ENCODE measurements at places on chromosomes 3 and 15.

DNA sequence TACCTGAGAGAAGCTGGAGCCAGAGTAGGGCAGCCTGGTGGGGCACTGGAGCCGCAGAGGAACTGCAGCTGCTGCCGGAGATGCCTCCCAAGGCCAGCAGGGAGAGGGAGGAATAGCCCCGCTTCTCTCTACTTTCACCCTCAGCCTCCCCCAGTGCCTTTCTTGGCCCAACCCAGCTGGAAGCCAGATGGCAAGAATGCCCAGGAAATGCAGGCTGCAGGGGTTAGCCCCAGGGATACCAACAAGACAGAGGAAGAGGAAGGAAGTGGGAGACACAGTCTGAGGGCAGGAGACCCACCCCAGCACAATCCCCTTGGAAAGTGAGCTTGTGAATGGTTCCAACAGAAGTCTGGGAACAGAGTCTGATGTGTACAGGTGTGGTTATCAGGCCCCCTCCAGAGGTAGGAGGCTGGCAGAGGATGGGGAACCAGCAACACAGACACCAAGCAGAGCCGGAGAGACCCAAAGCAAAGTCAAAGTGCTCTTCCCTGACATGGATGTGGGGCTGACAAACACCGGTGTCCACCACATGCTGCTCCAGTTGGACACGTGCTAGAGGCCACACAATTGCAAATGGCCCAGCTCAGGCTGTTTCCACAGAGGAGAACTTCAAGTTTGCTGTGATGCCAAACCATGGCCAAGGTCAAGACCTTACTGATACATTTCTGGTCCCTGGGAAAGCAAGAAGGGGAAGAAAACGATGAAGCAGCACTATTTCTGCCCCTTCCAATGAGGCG lies 418.8 kb upstream of the PROK2 start:
- DNase-seq: no peak

DNA sequence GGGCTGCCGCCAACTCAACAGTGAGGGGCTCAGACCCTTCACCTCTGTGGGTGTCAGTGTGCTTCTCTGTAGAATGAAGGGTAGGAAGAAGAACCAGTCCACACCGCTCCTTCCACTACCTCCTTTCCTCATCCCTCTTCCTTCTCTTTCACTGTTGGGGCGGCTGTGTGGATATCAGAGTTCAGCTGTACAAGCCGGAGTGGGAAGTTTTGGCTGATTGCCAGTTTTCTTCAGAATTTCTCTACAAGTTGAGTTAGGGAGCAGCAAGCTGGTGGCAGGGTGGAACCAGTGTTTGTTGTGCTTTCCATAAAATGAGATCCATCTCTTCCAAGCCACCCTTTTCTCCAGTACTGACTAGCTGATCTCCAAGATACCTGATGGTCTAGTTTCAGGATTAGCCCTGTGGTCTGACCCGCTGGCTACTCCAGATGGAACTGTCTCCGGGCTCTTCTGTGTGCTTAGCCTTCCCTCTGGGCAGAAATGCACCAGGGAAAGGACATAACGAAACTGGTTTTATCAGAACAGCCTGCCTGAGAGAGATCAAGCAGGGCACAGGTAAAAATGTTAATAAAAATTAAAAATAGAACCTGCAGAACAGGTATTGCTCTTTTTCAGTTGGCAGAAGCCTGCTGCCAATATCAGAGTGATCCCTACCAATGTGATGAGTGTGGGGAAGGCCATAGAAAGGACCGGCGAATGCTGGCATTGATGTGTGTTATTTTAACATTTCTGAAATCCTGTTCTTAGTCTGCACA lies 169.9 kb upstream of the TSC22D2 start:
- no peak for DNase-seq

DNA sequence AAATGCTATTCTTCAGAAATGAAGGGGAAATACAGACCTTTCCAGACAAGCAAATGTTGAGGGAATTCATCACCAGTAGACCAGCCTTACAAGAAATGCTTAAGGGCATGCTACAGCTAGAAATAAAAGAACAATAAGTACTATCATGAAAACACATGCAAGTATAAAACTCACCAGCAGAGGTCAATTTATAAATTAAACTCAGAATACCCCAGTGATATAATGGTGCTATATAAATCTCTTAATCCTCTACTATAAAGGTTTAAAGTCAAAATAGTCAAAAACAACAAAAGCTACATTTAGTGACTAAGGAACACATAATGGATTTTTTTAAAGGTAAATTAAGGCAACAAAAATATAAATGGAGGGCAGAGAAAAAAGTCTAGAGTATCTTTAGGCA lies 142.5 kb downstream of the CPNE4 start:
- no peak for DNase-seq

- DNase-seq: no peak
Observed at GRCh38 chr3:13233487-13234485, 160.6 kb upstream of the IQSEC1 start.

GRCh38 chr3:126266291-126266840 lies 86.0 kb upstream of the ALDH1L1 start:
- no peak for DNase-seq

DNA sequence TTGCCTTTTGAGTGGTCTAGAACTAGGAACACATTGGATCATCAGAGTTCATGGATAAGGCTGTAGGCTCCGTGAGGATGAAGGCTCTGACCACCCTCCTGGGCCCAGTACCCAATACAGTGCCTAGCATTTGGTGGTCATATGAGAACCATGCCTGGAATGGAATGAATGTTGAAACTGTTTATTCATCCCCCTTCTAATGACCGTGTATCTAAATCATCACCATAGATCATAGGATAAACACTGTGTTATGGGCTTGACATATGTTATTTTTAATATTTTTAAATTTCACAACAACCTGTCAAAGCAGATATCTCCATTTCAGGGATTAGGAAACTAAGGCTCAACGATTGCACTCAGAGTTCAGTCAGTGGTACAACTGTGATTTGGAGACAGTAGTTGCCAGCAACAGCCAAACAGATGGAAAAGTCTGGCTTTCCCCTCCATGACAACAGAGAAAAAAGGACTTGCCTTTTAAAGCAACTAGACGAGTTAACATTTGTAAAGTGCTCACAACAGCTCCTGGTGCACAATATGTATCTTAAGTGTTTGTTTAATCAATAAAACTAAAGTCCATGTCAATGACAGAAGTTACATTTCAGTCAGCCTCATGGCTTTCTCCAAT lies 89.6 kb downstream of the TMEM266 start:
- no peak for DNase-seq

DNA sequence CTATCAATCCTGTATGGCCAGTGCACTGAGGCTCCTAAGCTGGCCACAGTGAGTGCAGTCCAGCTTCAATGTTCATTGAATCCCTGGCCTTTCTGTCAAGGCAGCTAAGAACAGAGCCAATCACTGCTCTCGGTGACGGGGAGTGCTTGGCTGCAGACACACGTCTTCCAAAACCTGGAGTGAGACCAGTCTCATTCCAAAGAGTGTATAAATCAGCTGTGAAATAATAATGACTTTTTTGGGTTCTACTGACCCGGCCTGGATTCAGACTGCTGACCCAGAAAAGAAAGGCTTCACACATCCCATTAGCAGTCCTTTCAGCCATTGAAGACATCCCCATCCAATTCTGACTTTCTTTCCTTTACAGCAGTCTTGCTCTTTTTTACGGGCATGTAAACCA lies 665.5 kb downstream of the GBE1 start:
- no peak for DNase-seq

- DNase-seq: no peak
Observed at GRCh38 chr15:55507567-55507966, 467 bp downstream of the DNAAF4 start.

GRCh38 chr3:175818811-175819464 lies 959.8 kb downstream of the NAALADL2 start:
- peak; percentile 1 for DNase-seq

- DNase-seq: peak; percentile 18
Observed at GRCh38 chr3:158451405-158452055, 119.5 kb upstream of the MLF1 start.

GRCh38 chr3:30341851-30342250 lies 264.6 kb upstream of the TGFBR2 start:
- DNase-seq: no peak

GRCh38 chr3:57752307-57752706 lies 3.8 kb upstream of the SLMAP start:
- no peak for DNase-seq

GRCh38 chr3:102887431-102887830 lies 452.6 kb downstream of the ZPLD1 start:
- DNase-seq: no peak

DNA sequence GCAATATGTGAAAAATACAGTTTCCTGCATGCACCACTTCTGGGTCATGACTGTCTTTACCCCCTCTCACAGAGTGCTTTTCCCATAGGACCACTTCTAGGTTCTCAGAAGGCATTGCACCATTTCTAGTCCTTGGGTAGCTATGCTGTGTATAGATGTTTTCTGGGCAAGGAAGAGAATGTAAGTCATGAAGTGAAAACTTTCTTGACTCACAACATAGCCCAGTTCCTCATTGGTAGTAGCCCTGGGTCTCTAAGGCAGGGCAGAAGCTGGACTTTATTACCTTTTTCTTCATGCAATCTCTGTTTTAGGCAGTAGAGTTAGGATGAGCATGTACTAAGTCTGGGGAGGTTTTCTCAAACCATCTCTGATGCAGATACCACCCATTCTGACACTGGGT lies 203.1 kb downstream of the EPHB1 start:
- no peak for DNase-seq

DNA sequence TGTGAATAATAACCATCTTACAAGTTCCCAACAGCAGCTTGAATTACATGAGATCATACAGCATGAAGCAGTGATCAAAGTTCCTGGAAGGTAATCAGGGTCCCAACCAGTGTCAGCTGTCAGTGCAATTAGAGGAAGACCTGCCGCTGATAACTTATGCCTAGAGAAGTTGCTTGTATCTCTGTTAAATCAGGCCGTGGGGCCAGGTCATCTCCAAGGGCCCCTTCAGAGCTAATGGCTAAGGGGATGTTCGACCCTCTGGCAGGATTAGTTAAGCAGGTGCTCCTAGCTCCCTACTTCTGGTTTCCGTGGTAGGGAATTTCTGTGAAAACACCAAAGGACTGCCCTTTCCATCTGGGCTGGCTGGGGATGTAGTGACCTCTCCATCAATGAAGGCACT lies 251.0 kb downstream of the FAM43A start:
- DNase-seq: no peak

DNA sequence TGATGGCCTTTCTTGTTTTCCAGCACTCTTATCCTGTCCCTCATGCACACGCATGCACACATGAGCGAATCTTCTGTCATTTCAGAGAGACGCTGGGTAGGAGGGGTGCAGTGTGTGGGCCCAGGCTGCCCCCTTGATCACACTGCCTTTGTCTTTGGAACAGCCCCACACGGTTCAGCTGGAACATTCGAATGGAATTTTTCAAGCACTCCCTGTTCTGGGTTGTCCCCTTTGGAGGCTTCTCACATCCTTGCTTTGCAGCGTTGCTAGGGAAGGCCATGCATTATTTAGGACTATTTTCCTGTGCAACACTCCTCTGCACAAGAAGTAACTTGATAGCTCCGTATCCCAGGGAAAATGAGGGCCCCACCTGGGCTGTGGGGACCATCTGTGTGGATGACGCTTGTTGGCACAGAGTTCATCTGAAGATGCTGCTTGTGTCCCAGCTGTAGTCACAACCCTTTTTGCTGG lies 78.4 kb downstream of the SPSB4 start:
- DNase-seq: no peak

DNA sequence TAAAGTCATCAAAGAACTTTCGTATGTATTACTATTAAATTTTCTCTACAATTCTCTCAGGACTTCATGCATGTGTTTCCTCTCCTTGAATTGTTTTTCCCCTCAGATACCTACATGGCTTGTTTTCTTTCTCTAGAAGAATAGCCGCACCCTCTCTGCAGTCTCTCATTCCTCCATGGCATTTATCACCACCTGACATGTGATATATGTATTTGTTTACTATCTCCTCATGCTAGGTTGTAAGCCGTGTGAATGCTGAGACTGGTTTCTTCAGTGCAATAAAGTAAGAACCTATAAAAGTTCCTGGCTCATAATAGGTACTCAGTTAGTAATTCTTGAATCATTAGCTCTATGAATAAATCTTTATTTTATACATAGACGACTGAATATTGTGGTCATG lies 149.2 kb downstream of the CNTN4 start:
- no peak for DNase-seq

DNA sequence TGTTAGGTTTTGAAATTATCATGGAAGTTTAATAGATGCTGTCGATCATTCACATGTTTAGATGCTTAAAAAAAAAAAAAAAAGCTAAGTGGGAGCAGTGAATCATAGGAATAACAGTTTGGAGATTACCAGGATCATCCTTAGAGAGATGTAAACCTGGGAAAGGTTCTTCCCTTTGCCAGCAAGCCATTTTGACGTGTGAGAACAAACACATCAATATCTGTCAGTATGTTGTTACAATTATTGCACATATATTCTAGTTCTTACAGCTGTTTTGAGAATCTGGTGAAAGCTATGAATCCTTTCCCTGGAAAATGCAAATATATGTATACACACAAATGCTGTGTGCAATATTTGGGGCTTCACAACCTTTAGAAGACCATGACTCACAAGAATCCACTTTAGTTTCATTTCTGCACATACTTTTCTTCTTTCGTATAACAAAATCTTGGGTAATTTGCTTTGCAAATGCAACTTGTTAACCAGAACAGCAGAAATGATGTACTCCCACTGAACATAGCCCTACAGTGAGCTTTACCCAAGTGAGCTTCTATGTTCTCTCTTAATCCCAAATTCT lies 12.0 kb downstream of the NFKBIZ start:
- no peak for DNase-seq

DNA sequence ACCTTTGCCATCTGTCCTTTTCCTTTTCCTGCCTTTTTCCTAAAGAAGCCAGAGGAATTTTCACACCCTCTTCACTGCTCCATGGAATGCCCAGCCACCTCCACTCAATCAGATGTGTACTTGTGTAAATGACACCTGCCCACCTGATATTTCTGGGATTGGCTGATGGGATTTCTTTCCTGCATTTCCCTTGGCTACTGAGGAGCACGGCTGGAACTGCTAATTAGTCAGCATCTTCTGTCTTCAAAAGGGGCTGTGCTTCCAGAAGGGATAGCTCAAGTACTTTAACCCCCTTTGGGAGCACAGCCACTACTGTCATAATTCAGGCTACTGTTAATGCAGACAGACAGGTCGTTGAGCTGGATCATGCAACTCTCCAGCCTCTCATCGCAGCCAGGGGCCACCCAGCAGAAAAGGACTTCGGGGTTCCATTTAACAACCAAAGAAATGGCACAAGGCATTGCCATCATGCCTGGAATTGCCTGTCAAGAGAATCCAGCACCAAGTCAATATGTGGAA lies 38.6 kb downstream of the MGLL start:
- no peak for DNase-seq

DNA sequence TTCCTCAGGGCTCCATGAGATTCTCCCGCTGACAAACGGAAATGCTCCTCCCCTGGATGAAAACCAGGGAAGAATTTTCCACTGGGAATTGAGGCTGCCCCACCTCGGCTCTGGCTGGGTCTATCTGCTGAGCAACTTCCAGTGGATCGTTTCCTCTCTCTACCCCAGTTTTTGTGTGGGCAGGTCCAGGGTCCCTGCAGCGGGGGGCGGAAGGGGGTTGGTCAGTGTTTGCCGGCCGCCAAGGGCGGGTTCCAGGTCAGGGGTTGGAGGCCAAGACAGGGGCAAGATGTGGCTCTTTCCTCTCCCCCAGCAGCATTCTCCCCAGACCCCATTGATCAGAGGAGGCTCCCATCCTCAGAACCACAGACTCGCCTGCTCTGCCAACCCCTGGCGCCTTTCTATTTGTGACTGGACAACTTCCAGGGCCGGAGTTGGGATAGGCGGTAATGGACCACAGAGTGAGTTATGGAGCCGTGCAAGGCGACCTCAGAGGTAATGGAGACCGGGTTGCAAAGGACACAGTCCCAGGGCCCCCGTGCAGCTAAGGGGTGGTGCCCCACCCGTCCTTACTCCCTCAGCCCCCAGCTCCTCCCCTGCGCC lies 92.2 kb downstream of the WNT7A start:
- DNase-seq: no peak

GRCh38 chr15:47673232-47673761 lies 44.0 kb upstream of the SEMA6D start:
- DNase-seq: no peak

All from inflammatory macrophage (primary cell).